ENCODE measurements at places on chromosomes 2 and 18.

- no peak for DNase-seq
These were observed 53.7 kb downstream of the EDAR start for GRCh38 chr2:108935271-108935741.

- no peak for DNase-seq
These were observed 205.5 kb downstream of the FBXO15 start for GRCh38 chr18:73942081-73942625.

DNA sequence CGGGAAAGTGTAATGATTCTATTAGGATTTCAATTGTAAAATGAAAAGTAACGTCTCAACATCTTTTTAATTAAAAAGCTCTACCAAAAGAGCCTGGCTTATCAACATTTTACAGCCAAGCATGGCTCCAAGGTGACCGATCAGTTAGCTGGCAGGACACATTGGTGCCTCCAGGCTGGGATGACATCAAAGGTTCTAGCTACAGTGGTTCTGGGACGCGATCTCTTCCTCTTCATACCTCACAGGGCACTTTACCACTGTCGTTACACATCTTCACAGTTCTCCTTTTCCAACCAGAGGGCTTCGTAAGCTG is 693 bp downstream of the ORC2 start:
- DNase-seq, result no peak

GRCh38 chr2:56682397-56682760 is 498.6 kb downstream of the CCDC85A start:
- no peak for DNase-seq

GRCh38 chr2:182763311-182763912 is 47.4 kb downstream of the DNAJC10 start:
- DNase-seq, result no peak

DNA sequence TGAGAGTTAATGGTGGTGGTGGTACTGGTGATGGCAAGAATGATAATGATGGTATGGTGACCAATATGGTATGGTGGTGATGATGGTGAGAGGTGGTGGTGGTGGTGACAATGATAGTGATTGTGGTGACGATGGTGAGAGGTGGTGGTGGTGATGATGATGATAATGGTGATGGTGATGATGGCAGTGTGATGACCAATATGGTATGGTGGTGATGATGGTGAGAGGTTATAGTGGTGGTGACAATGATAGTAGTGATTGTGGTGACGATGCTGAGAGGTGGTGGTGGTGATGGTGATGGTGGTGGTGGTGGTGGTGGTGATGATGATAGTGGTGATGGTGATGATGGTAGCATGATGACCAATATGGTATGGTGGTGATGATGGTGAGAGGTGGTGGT is 169.2 kb downstream of the GBX2 start:
- DNase-seq, result no peak

GRCh38 chr2:227164763-227165291 is 403 bp downstream of the COL4A3 start:
- DNase-seq, result no peak

GRCh38 chr2:55843096-55843993 is 80.2 kb downstream of the EFEMP1 start:
- no peak for DNase-seq

DNA sequence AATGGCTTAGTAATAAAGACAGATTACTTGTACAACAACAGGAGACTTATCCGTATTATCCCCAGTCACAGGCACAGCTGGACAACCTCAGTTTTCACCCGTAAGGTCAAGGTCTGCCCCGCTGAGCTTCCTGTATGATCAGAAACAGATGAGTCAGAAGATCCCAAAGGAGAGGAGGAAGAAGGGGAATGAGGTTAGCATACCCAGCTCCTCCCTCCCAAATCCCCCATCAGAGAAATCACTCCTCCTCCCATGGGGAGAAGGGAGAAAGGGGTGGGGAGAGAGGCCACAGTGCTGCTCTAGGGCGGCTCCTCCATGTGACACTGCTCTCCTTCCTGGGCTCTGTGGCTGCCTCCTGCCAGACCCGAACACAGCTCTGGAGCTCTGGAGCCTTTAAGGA is 53.8 kb upstream of the SPTBN1 start:
- DNase-seq, result no peak

DNA sequence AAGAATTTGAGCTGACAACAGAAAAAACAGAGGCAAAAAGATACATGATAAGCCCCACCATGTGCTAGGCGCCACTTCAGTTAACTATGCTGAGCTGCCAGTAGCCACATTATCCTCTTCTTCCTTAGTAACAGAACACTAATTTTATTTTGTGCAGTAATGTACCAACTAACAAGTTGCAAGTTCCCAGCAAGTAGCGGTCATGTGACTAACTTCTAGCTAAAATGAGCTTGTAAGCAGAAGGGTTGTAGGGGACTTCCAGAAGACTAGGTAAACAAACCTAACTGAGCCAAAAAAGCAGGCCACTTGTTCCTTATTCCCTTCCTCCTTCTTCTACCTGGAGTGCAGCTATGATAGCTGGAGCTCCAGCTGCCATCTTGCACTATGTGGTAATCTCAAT is 75.5 kb downstream of the DTNB start:
- no peak for DNase-seq

DNA sequence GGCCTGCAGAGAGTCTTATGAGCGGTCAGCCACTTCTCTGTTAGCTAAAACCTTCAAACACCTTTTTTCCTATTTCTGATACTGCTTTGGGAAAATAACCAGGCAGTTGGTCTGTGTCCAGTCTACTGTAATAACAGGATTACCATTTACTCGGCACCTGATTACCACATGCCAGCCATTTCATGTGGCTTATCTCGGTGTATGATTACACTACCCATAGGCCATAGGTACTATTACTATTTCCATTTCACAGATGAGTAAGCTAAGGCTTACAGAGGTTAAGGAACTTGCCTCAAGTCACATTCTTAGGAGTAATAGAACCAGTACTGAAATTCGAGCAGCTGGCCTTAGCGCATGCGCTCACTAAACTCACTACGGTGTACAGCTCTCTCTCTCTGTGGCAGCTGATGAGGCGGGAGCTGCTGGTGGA is 147.2 kb upstream of the L3MBTL4 start:
- DNase-seq, result no peak

GRCh38 chr2:55134316-55134706 is 84.1 kb upstream of the RTN4 start:
- no peak for DNase-seq

DNA sequence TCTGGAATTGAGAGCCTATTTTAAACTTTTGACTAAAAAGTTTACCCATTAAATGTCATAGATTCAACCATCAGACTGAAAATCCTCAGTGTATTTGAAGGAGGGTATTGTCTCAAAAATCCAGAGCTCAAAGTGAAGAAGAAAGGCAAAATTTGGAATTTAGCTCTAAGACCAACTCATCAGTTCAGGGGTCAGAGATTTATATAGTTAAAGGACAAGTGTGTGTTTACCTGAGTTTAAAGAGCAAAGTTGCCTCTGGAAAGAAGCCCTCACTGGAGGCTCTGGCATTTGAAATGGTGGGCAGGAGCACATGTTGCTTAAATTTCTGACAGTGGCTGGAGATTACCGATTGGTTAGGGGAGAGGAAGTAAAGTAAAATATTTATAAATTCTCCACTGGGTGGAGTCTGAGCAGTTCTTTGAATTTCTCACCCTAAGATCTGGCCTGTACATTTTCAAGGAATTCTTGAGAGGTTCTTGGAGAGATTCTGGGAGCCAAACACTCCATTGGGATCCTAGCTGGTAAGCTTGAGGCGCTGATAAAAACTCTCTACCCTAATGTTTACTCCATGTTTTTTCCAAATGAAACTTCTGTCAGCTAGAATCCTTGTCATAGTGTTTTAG is at the start of gene KYNU:
Gene KYNU (plus strand): TSS at position 449 of the 623 bp plus-strand sequence. CDS start 7,704 bp downstream, outside the sequence.
- no peak for DNase-seq

GRCh38 chr18:57352271-57352701 is at the start of gene ST8SIA3:
TSS of gene ST8SIA3 (plus strand) at chr18:57352557. CDS start at chr18:57352847, 290 bp downstream.
- no peak for DNase-seq

GRCh38 chr2:62313449-62314227 is 117.7 kb downstream of the B3GNT2 start:
- DNase-seq, result no peak

GRCh38 chr2:166727095-166727494 is 161.2 kb upstream of the XIRP2 start:
- DNase-seq, result no peak

- DNase-seq, result no peak
These were observed 56.0 kb downstream of the TMEM247 start for GRCh38 chr2:46535360-46535759.

- DNase-seq, result no peak
These were observed 47.2 kb downstream of the CDC42EP3 start for GRCh38 chr2:37623971-37624900.

DNA sequence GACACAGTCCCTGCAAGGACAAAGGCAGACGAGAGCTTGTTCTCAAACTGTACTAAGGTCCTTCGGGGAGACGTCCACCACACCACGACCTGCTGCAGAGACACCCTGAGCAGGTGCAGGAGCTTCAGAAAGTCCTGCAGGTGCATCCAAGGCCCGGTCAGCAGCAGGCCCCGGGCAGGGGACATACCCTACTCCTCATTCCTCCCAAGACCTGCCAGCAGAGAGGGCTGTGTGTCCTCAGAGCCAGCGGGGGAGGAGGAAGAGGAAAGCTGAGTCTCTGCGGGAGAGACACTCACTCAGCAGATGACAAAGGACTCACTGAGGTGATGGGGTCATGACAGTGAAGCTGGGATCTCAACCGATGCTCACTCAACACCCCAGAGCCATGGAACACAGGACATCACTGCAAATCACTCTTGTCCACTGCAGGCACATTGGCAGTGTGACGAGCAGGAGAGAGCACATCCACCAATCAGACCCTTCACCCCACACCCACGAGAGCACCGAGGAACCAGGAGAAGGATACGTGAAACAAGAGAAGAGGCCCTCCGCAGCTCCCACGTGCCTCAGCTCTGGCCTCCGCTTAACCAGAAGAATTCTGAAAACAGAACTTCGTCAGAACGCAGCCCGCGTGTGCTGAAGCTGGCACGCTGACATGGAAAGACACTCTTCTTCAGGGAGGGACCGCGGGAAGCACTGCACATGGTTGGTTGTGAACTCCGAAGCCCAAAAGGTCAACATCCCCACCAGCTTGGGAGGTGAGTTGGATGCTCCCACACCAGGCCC is 9.3 kb downstream of the HDAC4 start:
- no peak for DNase-seq

GRCh38 chr2:101007415-101008345 is 5.6 kb downstream of the RPL31 start:
- no peak for DNase-seq

- no peak for DNase-seq
These were observed 450.8 kb downstream of the DLGAP1 start for GRCh38 chr18:4004183-4004829.

- no peak for DNase-seq
These were observed 124.9 kb upstream of the CCDC150 start for GRCh38 chr2:196514641-196515040.

- DNase-seq, result no peak
These were observed 51.3 kb downstream of the NCOA1 start for GRCh38 chr2:24542269-24542872.

- no peak for DNase-seq
These were observed 100.5 kb upstream of the ODC1 start for GRCh38 chr2:10548626-10549025.

DNA sequence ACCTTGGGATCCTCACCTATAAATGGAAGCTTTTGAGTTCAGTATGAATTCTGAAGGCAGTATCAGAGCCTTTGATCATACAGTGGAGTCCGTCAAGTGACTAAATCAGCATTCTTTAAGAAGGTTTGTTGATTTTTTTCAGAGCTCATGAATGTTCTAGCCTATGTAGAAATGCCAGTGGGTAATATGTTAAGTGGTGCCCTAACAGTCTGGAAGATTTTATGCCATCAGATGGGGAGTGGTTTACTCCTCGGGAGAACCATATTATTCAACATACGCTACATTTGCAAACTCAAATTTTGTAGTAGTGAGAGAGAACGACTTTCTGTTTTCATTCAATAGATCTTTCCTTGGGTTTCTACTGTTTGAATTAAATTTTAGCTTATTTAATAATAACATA is 225.0 kb upstream of the ACVR2A start:
- DNase-seq, result no peak

DNA sequence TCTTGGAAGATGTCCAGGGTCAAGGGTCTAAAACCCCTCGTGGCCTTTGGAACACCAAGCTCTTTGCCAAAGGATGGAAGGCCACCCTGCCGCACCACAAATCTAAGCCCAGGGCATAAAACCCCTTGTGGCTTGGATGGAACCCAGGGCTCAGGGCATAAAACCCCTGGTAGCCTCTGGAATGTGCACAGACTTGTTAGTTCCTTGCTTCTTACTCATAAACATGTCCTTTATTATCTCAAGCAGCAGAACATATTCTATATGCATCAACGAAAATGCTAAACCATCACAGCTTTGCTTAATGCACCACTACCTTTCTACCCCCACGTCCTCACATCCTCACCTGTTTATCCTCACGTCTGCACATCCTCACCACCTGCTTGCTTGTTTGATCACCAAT is 998.0 kb downstream of the DSC3 start:
- DNase-seq, result no peak

- DNase-seq, result no peak
These were observed 52.8 kb downstream of the EDAR start for GRCh38 chr2:108936076-108936864.

GRCh38 chr2:130314377-130314776 is 28.3 kb upstream of the IMP4 start:
- DNase-seq, result no peak

DNA sequence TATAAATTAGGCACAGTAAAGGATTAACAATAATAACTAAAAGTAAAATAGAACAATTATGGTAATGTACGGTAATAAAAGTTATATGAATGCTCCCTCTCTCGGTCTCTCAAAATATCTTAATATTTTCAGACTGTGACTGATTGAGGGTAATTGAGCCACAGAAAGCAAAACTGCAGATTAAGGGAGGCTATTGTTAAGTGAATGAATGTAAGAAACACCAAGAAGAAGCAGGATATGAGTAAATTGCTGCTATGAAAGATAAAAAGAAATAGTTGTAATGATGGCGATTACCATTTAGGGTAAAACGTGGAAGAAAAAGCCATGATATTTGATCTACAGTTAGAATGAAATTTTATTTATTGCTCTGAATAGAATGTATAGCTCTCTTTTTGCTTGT is 24.1 kb downstream of the GULP1 start:
- DNase-seq, result no peak

DNA sequence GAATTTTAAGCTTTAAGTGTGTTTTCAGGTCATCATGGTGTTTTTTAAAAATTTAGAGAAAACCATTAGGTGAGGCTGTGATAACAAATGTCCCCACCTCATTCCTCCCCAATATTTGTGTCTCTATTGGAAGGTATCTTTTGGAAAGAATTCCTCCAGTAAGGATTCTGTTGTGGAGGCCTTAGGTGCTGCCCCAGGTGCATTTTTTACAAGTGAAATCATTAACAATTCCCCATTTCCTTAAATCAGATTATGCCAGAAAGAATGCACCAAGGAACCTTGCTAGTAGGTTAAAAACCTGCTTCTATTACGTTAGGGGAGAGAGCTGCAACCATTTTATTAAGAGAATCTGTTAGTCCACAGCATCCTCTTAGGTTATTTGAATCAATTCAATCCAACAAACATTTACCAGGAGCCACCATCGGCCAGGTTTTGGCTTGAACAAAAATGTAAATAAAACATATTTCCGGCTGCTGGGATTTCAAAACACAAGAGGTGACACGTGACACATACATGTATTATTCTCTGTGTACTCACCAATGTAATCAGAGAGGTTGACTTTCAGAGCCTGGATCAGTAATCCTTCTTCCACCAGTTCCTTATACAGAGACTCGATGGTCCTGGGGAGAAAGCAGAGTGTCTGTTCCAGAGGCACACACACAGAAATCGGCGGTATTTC is 112.5 kb upstream of the ASB18 start:
- DNase-seq, result no peak

- DNase-seq, result no peak
These were observed 17.5 kb downstream of the NOSTRIN start for GRCh38 chr2:168819829-168820489.
